ENCODE measurements at places on chromosomes 3 and 15.

- no peak for DNase-seq
Observed at GRCh38 chr3:144524531-144524930, 552.9 kb downstream of the DIPK2A start.

DNA sequence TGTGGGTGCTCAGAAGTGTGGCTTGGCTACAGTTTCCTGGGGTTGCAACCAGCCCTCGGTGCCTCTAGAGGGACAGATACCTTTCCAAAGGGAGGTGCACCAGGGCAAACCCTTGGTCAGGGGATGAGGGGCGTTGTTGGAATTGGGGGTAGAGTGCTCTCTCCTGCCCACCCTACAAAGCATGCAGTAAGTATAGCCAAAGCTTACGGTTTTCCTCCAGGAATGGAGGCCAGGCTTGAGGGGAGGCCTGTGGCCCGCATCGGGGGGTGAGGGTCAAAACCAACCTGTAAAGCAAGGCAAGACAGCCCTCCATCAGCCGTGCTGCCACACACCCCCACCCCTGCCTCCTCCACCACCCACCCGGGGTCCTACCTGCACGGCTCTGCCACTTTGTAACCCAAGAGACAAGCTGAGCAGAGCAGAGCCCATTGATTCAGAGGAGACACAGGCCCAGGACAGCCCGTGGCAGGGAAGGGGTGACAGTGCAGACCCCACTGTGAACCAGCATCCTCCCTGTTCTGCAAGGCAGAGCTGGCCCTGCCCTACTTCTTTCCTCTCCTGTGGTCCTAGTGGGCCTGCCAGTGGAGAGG, 41.5 kb downstream of the TLE3 start:
- DNase-seq, result no peak

DNA sequence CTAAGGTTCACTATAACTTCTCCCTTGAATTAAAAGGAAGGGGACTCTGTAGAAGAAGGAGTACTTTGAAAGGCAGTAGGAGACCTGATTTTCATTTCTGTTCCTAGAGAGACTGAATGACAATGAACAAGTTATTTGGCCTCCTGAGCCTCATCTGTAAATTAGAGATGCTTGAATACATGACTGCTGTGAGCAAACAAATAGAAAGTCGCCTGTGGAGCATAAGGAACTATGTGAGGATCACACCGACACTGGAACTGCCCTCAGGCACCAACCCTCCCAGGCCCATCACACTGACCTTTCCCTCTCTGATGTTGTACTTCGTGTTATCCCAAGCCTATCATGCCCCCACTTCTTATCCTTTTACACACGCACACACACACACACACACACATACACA, 48.6 kb downstream of the IMPG2 start:
- no peak for DNase-seq

GRCh38 chr3:45676325-45677032, 12.7 kb upstream of the SACM1L start:
- DNase-seq, result no peak

DNA sequence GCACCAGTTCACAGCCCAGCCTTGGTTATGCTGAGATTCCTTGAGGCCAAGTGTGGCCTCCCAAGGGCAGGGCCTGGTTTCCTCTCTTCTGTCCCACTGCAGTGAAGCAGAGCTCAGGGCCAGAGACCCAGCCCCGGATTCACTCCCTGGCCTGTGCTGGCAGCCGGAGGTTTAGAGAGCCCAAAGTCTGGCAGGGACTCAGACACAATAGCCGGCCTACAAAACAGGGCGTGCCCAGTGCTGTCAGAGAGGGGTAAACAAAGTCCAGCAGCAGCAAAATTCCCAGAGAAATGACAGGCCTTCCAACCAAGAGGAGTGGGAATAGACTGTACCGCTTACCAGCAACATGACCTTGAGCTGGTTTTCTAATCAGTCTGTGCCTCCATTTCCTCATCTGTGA, 14.0 kb downstream of the VIPR1 start:
- no peak for DNase-seq

Data from GM03348 (cell line).